Right lobe of liver (tissue), 6 donors: ENCODE measurements at places on chromosomes 2 and 18. TPM values are rescaled to one million over a fixed set of nuclear protein-coding genes. Genes with fewer than 3 reads are reported as not detected.

The RHBDD1 gene
- 25.3 TPM for total RNA-seq

The SERPINB13 gene
- total RNA-seq = not detected

The OR6B2 gene
- not detected for total RNA-seq

The TCF4 gene
- total RNA-seq = 9.0 TPM

The CELF4 gene
- total RNA-seq = not detected

The GPAT2 gene
- total RNA-seq = not detected

The ASB3 gene
- 5.9 TPM for total RNA-seq

The TBR1 gene
- total RNA-seq = not detected

The CHMP1B gene
- 16.1 TPM for total RNA-seq

The RPS27A gene
- total RNA-seq = 478 TPM

The NTSR2 gene
- not detected for total RNA-seq

The PSMA8 gene
- not detected for total RNA-seq

The FSHR gene
- total RNA-seq = not detected

The FAM237A gene
- total RNA-seq = not detected

The GTF2A1L gene
- not detected for total RNA-seq

The ZNF804A gene
- not detected for total RNA-seq

The TMEM17 gene
- 0.87 TPM for total RNA-seq

The SIX3 gene
- total RNA-seq = not detected

The STAT4 gene
- 4.6 TPM for total RNA-seq

The TMEM169 gene
- total RNA-seq = 0.43 TPM

The LBX2 gene
- total RNA-seq = 5.8 TPM

The ARL6IP6 gene
- total RNA-seq = 3.8 TPM

The SNORC gene
- total RNA-seq = 13.9 TPM

The CAPN10 gene
- 8.9 TPM for total RNA-seq

The ACMSD gene
- total RNA-seq = 124 TPM
